Suprapubic skin (tissue), 4 donors: ENCODE measurements at places on chromosomes 12 and 14. TPM values are rescaled to one million over a fixed set of nuclear protein-coding genes. Genes with fewer than 3 reads are reported as not detected.

Gene DBX2
- total RNA-seq = 0.76 TPM

Gene GALNT6
- total RNA-seq = 33.8 TPM

Gene FGF6
- total RNA-seq = not detected

Gene DHH
- 0.44 TPM for total RNA-seq

Gene PTGES3
- total RNA-seq = 51.7 TPM

Gene SLC11A2
- total RNA-seq = 39.0 TPM

Gene RAB21
- 13.7 TPM for total RNA-seq

Gene LUM
- 7.5 TPM for total RNA-seq

Gene KCNA1
- total RNA-seq = not detected

Gene KLRF2
- total RNA-seq = not detected

Gene PTPRO
- 0.30 TPM for total RNA-seq
